ENCODE measurements at places on chromosomes 12 and 14. TPM values are rescaled to one million over a fixed set of nuclear protein-coding genes. Genes with fewer than 3 reads are reported as not detected.

The FGD6 gene
- 5.0 TPM for polyA plus RNA-seq

The RTL1 gene
- polyA plus RNA-seq: not detected

The OR11G2 gene
- not detected for polyA plus RNA-seq

The CARMIL3 gene
- polyA plus RNA-seq: 0.35 TPM

The ALDH1L2 gene
- polyA plus RNA-seq: 0.10 TPM

The KLHDC1 gene
- 2.6 TPM for polyA plus RNA-seq

The DIO3 gene
- not detected for polyA plus RNA-seq

The KRT83 gene
- not detected for polyA plus RNA-seq

The PDZRN4 gene
- not detected for polyA plus RNA-seq

The CD163L1 gene
- polyA plus RNA-seq: not detected

The KRT8 gene
- polyA plus RNA-seq: not detected

The OR8S1 gene
- not detected for polyA plus RNA-seq

The PTHLH gene
- polyA plus RNA-seq: not detected

The OR4K15 gene
- polyA plus RNA-seq: not detected

The EIF2B2 gene
- polyA plus RNA-seq: 29.2 TPM

The ARHGDIB gene
- 2,289 TPM for polyA plus RNA-seq

The FOXN4 gene
- not detected for polyA plus RNA-seq

The MIP gene
- not detected for polyA plus RNA-seq

The COX6A1 gene
- polyA plus RNA-seq: 830 TPM

The BLOC1S1 gene
- 174 TPM for polyA plus RNA-seq

The TXNDC16 gene
- polyA plus RNA-seq: 0.71 TPM

The DCN gene
- not detected for polyA plus RNA-seq

The GCN1 gene
- 18.4 TPM for polyA plus RNA-seq

The CLEC2A gene
- not detected for polyA plus RNA-seq

The FOXG1 gene
- not detected for polyA plus RNA-seq

The NTS gene
- polyA plus RNA-seq: not detected

The KLRC1 gene
- 4.5 TPM for polyA plus RNA-seq

The KDM2B gene
- 49.0 TPM for polyA plus RNA-seq

The ZDHHC22 gene
- not detected for polyA plus RNA-seq

The GALNT6 gene
- 4.6 TPM for polyA plus RNA-seq

The YEATS4 gene
- 29.8 TPM for polyA plus RNA-seq

The TRPV4 gene
- not detected for polyA plus RNA-seq

The SYNE3 gene
- 8.8 TPM for polyA plus RNA-seq

The CRADD gene
- 9.4 TPM for polyA plus RNA-seq

The HOXC13 gene
- not detected for polyA plus RNA-seq

The IQSEC3 gene
- not detected for polyA plus RNA-seq

The CLBA1 gene
- 1.3 TPM for polyA plus RNA-seq

The TAS2R10 gene
- polyA plus RNA-seq: not detected

The CNTN1 gene
- not detected for polyA plus RNA-seq

The TAS2R46 gene
- not detected for polyA plus RNA-seq

The SOX5 gene
- polyA plus RNA-seq: 11.0 TPM

The IL22 gene
- not detected for polyA plus RNA-seq

The SLC4A8 gene
- 0.53 TPM for polyA plus RNA-seq

The TBC1D30 gene
- not detected for polyA plus RNA-seq
